ENCODE measurements at places on chromosomes 6 and 20. TPM values are rescaled to one million over a fixed set of nuclear protein-coding genes. Genes with fewer than 3 reads are reported as not detected.

DNA sequence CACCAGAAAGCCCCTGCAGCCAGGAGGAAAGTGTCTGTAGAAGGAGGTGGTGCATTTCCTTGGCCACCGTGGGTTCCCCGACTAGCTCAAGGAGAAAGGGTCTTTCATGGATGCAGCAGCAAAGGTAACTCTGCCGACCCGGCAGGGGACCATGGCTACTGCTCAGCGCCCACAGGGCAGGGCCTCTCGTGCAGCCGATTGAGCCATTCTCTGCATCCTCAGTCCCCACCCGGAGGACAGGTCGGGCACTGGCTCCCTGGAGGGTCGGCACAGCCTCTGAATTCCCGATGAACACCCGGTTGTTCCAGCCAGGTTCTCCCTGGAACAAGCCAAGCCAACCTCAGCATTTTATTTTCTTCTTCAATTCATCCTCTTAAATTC, 24.1 kb upstream of the FOXC1 start:
- no peaks in the 10 kb centered on the region for H3K4me1 ChIP-seq
- H3K27ac ChIP-seq, result no peak overlapping the region
- H3K36me3 ChIP-seq, result no peaks in the 10 kb centered on the region

- no peak overlapping the region for H3K27ac ChIP-seq
- H3K4me3 ChIP-seq, result no peak overlapping the region
- no peaks in the 10 kb centered on the region for H3K36me3 ChIP-seq
- H3K27me3 ChIP-seq, result no peaks in the 10 kb centered on the region
- no peak for DNase-seq
These were observed 658.8 kb downstream of the PTPRT start for GRCh38 chr20:42530855-42531448.

DNA sequence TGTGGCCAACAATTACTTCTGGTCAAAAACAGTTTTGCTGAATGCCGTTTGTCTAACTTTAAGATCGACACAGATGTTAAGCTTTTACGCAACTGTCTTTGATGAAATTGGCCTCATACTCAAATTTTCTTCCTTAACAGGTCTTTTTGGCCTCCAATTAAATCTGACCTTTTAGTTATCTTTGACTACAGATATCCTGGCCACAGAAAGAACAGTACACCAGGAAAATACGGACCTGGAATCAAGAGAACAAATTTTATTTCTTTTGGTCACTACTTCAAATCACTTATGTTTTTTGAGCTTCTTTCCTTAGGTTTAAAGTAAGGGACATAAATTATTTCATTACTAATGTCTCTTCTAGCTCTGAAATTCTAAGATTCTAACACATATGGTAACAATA, 49.8 kb downstream of the IBTK start:
- DNase-seq, result no peak
- H3K27ac ChIP-seq, result no peak overlapping the region
- H3K36me3 ChIP-seq, result peaks cover 39% of the 10 kb centered on the region
- H3K4me1 ChIP-seq, result no peaks in the 10 kb centered on the region
- H3K4me3 ChIP-seq, result no peak overlapping the region

GRCh38 chr6:227812-228338, 64.4 kb upstream of the DUSP22 start:
- no peak for DNase-seq
- no peaks in the 10 kb centered on the region for H3K4me1 ChIP-seq
- H3K27ac ChIP-seq, result no peak overlapping the region
- no peak overlapping the region for H3K4me3 ChIP-seq
- H3K27me3 ChIP-seq, result peaks cover 8% of the 10 kb centered on the region

The NKAPL gene
- total RNA-seq, result not detected
